T47D (cell line): ENCODE measurements at places on chromosomes 6 and 20.

GRCh38 chr6:135936606-135937005 is 85.1 kb downstream of the PDE7B start:
- DNase-seq, result no peak

GRCh38 chr20:8076306-8077136 is 55.5 kb upstream of the PLCB1 start:
- DNase-seq, result no peak

- no peak for DNase-seq
These were observed 332.6 kb upstream of the MANEA start for GRCh38 chr6:95244751-95245150.

DNA sequence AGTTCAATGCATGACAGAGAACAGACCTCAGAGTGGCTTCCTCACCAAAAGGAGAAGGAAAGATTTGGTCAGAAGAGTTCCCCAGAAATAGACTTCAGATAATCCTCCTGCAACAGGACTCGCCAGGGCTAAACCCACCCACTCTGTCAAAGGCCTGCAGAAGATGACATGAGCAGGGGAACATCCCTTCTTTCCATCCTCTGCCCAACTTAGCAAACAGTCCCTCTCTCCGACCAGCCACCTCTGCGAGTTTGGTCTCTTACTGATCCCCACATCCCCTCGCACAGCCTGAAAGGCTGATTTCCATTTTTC is 7.5 kb downstream of the NFATC2 start:
- no peak for DNase-seq

DNA sequence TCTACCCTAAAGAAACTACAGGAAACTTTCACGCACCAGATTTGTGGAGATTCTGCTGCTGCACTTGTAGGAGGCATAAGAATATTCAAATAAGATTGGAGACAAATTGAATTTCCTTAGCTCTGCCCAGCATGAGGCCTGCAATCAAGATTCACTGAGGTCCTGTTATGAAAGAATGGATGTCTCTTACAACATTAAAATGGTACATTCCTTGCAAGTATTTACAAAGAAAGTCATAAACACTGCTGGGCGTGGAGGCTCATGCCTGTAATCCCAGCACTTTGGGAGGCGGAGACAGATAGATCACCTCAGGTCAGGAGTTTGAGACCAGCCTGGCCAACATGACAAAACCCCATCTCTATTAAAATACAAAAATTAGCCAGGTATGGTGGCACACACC is 74.0 kb upstream of the MAP3K4 start:
- DNase-seq, result no peak

DNA sequence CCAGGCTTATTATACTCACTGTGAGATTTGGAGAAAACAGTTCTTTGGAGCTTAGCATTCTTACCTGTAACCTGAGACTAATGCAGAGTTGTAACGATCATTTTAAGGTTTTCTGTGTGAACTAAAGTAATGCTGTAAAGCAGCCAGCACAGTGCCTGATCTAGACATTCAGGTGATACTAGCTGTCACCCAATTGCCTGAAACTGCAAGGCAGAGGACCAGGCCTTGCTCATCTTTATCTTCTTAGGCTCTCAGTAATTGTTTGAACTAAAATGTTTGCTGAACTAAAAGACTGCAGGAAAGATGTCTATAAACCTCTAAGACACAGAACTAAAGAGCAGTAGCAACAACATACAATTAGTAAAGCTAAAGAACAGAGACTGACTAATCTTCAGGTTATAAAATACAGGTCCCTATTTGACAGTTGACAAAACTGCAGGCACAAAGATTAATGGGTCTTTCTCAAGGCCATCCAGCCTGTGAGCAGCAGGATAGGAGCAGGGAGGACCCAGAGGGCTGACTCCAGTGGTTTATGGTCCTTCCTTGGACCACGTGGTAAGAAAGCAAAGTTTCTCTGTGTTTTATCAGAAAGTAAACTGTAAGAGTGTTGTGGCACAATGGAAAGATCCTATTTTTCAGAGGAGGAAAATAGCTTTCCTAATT is 31.4 kb downstream of the SMLR1 start:
- no peak for DNase-seq

DNA sequence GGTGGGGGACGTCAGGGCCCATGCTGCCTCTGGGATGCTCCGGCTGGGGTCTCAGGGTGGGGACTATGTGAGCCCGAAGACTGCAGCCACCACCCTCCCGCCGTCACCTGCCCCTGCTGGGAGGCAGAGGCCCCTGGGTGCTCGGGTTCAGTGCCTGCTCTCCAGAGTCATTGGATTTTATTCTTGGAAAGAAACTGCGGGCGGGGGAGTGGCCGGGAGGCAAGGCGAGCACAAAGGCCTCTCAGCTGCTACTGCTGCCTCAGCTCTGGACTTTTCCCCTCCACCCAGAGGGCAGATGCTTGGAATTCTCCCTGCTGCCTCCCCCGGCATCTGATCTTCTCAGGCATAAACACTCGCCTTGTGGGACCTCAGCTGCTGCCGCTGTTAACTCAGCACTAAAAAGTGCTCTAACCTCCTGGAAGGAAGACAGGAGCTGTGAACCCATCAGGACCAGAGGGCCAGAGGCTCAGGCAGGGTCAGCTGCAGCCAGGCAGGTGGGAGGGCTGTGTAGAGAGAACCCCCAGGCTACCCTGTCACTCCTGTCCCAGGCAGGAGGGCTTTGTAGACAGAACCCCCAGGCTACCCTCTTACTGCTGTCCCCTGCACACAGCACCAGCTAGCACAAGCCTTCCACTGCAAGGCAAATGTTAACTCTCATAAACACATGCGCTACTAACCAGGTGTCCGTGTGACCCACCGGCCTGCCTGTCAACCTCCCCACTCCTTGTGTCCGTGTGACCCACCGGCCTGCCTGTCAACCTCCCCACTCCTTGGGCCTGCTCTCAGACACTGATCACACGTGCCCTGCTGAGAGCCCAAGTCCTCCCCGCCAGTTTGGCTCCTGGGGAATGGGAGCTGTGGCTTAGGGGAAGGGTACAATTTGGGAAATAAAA is 9.4 kb upstream of the FRMD1 start:
- DNase-seq, result no peak

- peak; percentile 90 for DNase-seq
These were observed 697 bp downstream of the PPT2 start for GRCh38 chr6:32154514-32155161.

DNA sequence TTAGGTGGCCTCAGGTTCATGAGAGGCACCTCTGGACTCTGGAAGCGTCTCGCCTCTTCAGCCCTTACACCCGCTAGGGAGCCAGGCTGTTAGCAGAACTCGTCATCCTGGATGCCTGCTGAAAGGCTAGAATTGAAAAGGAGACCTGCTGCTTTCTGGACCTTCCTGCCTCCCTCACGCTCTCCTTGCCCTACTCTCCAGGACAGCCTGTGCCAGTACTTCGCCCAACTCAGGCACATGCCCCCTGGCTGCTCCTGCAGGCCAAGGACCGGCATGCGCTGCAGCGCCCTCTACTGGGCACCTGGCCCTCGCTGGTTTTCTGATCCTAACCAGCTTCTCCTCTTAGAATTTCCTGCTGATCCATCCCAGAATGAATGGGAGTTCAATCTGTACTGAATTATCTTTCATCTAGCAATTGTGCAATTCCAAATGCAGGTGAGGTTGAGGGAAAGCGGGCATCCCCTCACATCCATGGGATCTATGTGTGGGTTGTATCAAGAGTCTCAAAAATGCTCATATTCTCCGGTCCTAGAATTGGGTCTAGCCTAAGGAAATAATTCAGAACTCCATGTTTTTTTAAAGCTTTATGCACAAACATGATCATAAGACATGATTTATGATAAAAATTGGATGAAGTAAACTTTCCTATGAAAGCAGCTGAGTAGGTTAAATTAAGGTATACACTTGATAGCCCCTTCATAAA is 78.0 kb downstream of the PTPN1 start:
- DNase-seq, result peak; percentile 83

DNA sequence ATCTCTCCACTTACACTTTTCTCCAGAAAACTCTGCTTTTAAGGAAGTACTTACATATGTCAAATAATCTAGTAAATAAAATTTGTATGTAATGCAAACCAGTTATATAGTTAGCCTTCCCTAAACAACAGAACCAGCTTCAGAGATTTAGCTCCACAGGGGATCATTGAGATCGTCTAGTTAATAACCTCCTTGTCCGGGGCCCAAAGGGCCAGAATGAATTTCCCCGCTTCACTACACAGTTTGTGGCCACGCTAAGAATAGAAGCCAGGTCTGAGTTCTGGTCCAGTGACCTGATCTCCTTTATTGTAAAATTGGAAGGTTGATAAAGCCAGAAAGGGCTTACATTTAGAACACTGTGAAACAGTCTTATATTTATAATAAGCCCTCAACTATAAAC is 245.2 kb downstream of the TPBG start:
- no peak for DNase-seq
